ENCODE measurements at places on chromosomes 6 and 20. TPM values are rescaled to one million over a fixed set of nuclear protein-coding genes. Genes with fewer than 3 reads are reported as not detected.

The C6orf52 gene
- 3.7 TPM for total RNA-seq

GRCh38 chr6:43869079-43869710 is 99.2 kb downstream of the VEGFA start:
- DNase-seq = no peak

DNA sequence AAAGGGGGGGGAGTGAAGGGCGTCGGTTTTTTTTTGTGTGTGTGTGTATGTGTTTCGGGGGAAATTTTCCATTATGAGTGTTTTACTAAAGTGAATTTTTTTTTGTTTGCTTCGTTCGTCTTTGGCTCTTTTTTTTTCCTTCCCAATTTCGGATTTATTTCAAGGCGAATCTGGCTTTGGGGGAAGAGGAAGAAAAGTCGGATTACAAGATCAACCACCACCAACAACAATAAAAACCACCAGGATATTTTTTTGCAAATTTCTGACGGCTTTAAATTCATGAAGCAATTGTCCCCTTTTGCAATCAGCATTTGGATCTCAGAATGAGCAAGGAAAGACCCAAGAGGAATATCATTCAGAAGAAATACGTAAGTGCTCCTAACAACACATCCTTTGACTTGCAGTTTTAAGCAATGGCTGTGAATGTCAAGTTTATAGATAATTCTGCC is 372 bp downstream of the JARID2 start:
- DNase-seq = no peak

The SPATA2 gene
- 11.3 TPM for total RNA-seq

The MYLK4 gene
- 0.65 TPM for total RNA-seq

The RHAG gene
- not detected for total RNA-seq

The TFAP2D gene
- total RNA-seq = not detected

- DNase-seq = no peak
Measured at GRCh38 chr6:36691612-36692011, 6.0 kb upstream of the RAB44 start.

DNA sequence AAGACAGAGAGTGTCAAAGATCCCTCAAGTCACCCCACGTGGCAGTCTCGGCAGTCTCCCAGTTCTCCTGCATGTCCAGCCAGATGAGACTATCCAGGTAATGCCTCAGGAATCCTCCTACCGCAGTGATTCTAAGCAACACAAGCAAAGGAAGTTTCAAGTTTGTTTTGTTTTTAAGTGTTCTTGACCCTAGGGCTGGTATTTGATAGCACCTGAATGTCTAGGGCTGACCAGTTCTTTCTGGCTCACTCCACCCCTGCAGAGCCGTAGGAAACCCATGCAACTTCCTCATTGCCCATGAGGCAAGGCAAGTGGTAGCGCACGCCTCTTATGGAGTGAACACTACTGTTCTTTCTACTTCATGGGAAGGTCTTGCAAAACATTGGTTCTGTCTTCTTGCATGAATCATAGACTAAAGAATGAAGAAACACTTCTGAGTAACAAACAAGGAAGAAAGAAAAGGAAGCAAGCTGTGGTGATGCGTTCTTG is 24.8 kb upstream of the FOXQ1 start:
- no peak for DNase-seq

The PLCB4 gene
- total RNA-seq = 8.7 TPM

DNA sequence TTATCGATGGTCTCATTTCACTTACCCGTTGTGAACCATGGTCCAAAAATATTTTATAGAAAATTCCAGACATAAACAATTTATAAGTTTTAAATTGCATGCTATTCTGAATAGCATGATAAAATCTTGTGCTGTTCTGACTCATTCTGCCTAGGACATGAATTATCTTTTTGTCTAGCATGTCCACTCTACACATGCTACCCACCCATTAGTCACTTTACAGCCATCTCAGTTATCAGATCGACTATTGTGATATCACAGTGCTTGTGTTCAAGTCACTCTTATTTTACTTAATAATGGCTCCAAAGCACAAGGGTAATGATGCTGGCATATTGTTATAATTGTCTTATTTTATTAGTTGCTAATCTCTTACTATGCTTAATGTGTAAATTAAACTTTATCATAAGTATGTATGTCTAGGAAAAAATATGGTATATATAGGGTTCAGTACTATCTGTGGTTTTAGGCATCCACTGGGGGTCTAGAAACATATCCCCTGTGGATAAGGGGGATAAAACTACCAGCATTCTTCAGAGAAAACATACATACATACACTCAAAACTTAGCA is 252.0 kb upstream of the HTR1E start:
- DNase-seq = no peak

GRCh38 chr6:99233219-99233618 is 116.3 kb downstream of the FAXC start:
- no peak for DNase-seq

DNA sequence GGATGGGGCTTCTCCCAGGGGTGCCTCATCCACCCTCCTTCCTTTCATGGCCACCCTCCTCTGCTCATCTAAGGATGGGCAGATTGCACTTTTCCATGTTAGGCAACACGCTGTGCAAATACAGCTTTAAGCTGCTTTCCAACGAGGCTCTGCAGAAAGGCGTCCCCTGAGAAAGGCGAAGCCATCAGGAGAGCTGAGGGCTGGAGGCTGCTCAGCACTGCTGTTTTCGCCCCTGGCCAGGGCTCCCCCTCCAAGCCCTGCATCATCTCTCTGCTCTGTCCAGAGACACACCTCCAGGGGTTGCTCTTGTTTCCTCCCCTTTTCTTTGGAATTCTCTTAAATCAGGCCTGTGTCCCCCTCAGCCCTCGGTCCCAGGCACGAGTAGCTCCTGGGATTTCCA is 526.1 kb downstream of the CDH26 start:
- no peak for DNase-seq

The TPD52L1 gene
- 142 TPM for total RNA-seq

DNA sequence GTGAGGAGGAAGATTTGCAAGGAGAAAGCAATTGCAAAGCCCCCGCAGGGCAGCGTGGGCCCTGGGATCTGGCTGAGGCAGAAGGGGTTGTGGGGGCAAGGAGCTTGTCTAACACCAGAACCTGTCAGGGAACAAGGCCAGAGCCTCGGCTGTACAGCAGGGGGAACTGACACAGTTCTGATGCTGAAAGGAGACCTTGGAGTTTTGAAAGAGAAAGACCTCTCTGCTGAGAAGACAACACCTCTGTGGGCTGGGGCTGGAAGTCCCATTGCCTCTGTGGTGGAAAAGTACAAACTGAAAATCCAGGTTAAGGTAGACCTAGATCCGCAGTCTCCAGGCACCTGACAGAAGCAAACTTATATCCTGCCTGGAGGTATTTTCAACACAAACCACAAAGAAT is 86.9 kb upstream of the CST7 start:
- DNase-seq = no peak

- no peak for DNase-seq
Measured at GRCh38 chr20:2840967-2841531, 504 bp downstream of the VPS16 start.

GRCh38 chr6:135576055-135576454 is 78.5 kb upstream of the AHI1 start:
- DNase-seq = no peak

DNA sequence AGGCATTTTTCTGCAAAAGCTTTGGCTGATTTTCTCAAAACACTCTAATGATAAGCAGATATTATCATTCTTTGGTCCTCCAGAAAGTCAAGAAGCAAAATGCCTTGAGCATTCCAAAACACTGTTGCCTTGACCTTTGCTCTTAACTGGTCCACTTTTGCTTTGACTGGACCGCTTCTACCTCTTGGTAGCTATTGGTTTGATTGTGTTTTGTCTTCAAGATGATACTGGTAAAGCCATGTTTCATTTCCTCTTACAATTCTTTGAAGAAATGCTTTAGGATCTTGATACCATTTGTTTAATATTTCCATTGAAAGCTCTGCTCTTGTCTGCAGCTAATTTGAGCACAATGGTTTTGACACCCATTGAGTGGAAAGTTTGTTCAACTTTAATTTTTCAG is 35.6 kb upstream of the SDHAF4 start:
- no peak for DNase-seq

DNA sequence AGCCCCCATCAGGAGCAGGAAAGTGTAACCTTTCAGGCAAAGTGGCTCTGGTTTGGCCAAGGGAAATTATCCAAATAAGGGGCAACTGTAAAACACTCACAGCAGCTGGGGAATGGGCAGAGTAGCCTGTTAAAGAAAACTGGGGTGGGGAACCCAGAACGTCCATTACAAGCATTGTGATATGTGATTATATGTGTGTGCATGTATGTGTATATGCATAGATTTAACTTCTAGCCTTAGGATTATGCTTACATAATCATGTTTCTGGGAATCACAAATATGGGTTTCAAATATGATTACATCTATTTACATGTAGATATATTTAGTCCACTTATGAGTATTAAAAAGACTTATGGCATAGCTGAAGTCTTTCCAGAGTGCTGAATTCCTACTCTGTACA is 278.1 kb upstream of the JAG1 start:
- DNase-seq = no peak

The MTHFD1L gene
- 25.3 TPM for total RNA-seq

DNA sequence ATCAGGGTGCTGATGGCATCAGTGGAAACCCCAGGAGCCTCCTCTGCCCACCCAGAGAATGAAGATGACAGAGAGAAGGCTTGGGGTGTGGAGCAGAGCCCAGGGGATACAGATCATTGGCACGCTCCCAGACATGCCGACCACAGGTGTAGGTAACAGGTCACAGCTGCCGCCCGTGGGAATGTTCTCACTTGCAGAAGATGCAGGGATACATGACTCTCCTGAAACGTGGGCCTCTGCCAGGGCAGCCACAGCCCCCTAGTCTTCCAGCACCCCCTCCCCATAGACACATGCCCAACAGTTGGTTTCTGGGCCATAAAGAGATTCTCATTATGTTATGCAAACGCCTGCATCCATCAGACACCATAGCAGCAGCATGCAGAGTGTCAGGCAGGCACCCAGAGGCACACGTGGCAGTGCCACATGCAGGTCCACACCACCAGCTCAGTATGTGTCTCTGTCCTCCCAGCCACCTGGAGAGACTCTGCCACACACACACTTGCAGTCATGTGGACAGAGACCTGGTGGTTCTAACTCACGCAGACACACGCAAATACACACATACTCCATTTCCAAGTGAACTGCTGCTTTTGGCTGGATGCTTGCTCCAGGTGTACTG is 45.5 kb downstream of the LRFN2 start:
- DNase-seq = no peak

DNA sequence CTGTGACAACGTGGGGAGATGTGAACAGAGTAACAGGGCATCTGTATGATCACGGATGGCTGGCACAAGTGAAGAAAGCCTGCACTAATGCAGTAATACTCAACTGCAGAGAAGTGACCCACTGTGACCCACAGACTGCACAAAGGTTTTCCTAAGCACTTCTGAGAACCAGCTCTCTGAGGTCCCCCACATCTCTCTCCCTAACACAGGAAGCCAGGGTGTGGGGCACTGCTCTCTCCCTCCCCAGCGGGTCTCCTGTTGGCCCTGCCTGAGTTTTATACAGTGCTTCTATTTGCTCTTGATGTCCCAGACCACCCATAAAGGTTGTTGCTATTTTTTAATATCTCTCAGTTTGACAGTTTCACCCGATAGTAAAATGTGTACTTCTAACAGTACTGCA is 11.3 kb downstream of the APMAP start:
- DNase-seq = peak; percentile 29

DNA sequence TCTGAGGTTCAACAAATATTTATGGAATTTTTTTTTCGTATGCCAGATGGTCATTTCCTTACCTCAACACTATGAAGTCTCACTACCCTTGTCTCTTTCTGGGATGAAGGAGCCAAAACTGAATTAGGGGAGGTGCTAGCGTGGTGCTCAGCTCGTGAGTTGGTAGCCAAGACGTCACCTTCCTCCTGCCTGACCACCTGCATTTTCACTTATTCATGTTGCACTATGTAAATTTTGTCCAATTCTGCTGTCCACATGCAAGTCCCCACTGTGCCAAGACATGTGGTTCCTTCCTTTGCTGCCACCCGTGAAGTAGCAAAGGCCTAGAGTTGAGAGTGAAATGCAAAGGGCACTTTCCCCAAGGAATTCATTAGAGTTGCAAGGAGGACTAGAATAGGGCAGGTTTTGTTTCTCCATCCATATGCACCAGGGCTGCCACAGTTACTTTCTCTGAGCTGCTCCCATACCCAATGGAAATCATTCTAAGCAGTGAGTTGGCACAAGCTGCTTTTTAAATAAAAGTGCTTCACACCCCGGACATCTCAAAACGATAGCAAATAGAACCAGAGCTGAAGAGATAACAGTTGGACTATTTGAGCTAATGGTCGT is 591.3 kb upstream of the NOX3 start:
- DNase-seq = no peak

GRCh38 chr6:34551720-34552119 is 4.4 kb downstream of the SPDEF start:
- no peak for DNase-seq

DNA sequence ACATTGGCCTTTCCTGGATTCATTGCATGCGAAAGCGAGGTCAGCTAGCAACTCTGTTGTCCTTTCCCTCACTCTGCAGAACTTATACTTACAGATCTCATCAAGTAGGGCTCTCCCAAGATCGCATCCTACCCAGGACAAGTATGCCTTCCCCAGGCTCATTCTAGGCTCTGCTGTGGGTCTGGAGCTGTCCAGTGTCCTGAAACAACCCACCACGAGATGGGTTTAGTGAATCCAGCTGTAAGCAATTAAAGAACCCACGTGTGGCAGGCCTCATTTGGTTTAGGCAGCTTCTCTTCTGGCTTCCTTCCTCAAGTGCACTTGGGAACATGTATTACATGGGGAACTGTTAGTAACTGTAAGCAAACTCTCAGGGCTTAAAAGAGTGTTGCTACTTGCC is 406.5 kb upstream of the CHD6 start:
- no peak for DNase-seq

The CLPSL2 gene
- not detected for total RNA-seq

GRCh38 chr6:118808793-118809638 is 84.9 kb upstream of the ASF1A start:
- DNase-seq = no peak

DNA sequence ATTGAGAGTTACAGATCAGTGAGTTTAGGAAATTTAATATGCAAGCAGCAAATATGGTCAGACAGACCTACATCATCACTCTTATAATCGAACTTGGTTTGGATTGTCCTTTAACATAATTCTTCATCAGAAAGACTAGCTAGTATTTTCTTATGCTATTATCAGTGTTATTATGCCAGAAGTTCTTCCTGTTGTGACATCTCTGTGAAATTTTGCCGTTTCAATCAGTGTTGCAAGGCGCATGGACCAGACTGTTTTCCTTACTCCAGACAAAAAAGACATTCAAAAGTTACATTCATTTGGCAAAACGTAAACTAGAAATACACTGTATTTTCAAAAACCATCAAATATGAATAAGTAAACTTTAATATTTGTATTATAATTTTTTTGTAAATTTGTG is 5.7 kb upstream of the TENT5A start:
- DNase-seq = no peak

GRCh38 chr6:134000443-134000842 is 47.4 kb downstream of the TBPL1 start:
- DNase-seq = no peak

The POPDC3 gene
- total RNA-seq = 1.1 TPM

The LIN28B gene
- 22.3 TPM for total RNA-seq

The TFAP2C gene
- total RNA-seq = 71.7 TPM

DNA sequence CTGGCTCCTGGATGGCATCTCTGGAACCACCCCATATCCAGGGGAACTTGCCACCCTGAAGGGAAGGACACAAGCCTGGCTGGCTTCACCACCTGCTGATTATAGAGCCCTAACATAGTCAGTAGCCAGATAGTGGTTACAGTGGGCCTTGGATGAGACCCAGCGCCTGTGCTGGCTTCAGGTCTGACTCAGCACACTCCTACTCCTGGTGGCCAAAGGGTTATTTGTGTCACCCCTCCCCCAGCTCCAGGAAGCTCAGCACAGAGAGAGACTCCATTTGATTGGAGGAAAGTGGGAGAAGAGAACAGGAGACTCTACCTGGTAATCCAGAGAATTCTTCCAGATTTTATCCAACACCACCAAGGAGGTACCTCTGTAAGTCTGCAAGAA is 12.8 kb downstream of the SNX14 start:
- DNase-seq = no peak
